ENCODE measurements at places on chromosomes 4 and X.

DNA sequence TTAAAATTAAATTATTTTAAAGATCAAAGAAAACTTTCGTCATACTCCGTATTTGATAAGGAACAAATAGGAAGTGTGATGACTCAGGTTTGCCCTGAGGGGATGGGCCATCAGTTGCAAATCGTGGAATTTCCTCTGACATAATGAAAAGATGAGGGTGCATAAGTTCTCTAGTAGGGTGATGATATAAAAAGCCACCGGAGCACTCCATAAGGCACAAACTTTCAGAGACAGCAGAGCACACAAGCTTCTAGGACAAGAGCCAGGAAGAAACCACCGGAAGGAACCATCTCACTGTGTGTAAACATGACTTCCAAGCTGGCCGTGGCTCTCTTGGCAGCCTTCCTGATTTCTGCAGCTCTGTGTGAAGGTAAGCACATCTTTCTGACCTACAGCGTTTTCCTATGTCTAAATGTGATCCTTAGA is at the start of gene CXCL8:
TSS of gene CXCL8 (plus strand) at position 217 of the 426 bp plus-strand sequence. CDS start at position 307, 90 bp downstream.
- peak; percentile 84 for DNase-seq

DNA sequence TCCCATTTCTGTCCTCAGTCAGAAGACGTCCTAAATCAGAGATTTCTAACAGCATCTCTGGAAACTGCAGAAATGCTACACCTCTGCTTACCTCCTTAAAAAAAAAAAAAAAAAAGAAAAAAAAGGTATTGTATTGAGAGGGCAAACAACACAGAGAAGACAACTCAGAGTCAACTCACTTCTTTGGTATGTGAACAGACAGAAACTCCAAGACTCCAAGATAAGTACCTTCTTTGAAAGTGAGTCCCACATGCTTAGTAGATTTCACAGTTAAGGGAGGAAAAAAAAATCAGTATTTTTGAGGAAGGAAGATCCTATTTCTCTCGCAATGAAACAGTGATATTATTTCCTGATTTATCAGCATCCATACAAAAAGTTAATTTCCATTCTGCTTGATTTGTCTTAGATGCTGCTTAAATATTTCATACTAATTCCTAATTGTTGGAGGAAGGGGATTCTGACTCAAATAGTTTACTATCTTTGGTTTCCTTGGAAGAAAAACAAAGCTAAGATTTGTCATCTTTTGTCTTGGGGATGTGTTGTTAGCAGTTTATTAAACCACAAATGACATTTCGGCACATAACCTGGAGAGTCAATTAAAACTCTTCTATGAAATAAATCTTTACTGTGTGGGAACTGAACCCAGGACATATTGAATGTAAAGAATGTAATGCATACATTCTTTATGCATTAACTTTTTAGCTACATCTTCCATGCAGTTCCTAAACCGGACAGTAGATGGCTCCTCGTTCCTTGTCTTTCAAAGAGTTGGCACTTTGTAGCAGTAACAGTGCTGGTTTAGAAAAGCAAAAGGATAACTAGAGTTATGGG is 4.7 kb downstream of the RASGEF1B start:
- DNase-seq: peak; percentile 54

DNA sequence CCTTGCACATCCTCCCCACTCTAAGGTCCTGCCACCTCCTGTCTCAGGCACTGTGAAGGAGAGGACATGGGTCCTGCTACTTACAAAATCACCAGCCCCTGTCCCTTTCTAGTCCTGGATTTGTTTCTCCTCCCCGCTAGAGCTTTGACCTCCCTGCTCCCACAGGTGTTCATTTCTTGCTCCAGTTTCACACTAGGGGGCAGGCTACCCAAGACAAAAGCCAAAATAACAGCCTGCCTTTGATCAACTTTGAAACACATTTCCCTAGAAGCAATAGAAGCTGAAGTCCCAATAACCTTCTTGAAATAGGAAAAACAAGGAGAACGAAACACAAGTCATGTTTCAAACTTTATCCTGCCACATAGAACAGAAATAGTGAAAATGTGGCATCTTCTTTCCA is 164.4 kb downstream of the QDPR start:
- peak; percentile 48 for DNase-seq

GRCh38 chrX:153633607-153634180 is 13.3 kb upstream of the DUSP9 start:
- DNase-seq: no peak

DNA sequence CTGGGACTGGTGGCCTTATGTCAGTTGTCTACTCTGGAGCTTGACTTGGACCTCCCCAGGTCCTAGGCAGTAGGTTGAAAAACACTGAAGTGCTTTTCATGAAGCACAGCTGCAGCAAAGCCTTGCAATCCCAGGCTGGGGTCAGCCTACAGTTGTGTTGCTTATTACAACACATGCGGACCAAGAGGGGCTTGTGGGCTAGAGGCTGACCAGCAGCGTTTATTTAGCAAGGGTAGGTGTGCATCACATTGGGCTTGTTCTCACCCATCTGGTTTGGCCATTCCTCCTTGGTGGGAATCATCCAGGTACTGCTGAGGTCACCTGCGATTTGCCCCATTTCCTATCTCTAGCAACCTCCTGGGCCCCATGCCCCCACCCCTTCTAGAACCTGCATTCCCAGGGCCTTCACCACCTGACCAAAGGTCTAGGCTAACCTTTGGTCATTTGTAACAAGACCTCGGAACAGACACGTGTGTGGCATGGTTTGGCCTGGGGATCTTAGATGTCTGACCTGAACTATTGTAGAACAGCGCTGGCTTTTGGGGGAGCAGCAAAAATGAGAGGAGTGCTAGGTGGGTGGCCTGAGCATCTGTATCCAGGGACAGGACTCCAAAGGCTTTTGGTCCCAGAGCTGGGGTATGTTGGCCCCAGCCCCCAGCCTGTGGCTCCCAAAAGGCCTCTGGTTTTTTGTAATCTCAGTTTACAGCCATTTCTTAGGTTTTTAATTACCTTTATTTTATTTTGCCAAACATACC is 3.0 kb downstream of the RPL10 start:
- no peak for DNase-seq

DNA sequence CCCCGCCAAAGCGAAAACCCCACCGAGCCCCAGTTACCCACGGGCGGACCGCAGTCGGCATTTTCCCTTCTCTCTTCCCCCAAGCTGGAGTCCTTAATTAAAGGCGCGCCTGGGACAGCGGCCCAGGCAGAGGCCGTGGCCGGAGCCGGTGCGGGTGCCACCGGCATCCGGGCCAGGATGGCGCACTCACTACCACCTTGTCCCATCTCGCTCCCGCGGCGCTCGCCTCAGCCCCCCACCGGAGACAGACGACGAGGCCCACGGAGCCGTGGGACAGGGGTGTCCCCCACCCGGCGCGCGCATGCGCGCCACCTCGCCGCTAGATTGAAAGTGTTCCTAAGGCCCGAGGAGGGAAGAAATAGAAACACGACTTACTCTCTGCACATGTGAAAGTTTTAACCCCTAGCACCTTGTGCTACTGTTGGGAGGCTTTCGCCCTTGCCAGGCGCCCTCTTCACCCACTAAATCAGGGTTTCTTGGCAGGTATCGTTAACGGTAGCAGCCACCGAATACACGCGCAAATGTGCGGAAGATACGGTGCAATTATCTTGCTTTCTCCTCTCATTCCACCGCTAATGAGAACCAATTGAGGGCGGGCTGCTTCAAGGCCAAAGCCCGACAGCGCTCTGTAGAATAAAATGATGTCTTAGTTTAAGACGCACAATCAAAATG is 64.3 kb upstream of the CCDC160 start:
- no peak for DNase-seq

- DNase-seq: peak; percentile 2
Observed at GRCh38 chr4:126405369-126405982, 1090.7 kb downstream of the FAT4 start.

DNA sequence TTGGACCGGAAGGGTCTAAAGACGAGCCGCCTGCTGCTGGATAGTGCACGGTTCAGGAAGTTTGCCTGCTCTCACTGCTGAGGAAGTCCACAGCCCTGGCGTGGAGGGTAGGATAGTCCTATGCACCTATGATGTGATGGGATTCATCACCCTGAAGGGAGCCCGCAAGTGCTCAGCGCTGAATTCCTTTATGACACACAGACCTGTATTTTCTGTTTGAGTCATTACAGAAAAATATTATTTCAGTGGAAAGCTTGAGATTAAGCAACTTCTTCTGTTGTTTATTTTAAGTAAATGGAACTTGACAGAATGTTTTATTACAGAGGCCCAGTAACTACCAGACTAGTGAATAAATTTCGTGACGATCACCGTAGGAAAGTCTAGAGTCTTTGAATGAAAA is 123.2 kb downstream of the TRIML1 start:
- DNase-seq: no peak

DNA sequence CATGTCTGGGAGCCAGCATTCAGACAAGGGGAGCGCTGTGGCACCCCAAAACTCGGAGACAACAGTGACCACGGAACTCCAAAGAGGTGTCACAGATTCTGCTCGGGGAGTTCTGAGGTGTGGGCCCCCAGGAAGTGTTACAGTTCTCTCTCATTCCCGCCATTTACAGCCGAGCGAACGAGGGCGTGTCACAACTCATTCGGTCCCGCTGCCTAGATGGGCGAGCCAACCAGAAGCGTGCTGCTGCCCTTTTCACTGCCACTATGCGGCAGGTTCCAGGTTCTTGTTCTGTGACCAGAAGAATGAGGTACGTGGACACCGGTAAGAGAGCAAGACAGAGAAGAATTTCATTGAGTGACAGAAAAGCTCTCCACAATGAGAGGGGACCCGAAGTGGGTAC is 1370.6 kb upstream of the AGA start:
- no peak for DNase-seq

- DNase-seq: no peak
Observed at GRCh38 chr4:6492861-6493657, 20.6 kb upstream of the PPP2R2C start.

DNA sequence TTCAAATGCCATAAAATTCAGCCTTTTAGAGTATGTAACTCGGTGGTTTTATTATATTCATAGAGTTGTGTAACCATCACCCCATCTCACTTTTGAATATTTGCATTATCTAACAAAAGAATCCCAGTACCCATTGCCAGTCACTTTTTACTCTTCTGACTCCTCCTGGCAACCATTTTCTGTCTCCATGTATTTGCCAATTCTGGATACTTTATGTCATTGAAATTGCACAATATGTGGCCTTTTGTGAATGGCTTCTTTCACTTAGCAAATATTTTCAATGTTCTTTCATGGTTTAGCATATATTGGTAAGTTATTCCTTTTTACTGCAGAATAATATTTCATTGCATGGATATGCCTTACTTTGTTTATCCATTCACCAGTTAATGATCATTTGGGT is 79.9 kb downstream of the SLIT2 start:
- no peak for DNase-seq

All from COLO829 (cell line).